GM12891 (cell line): ENCODE measurements at places on chromosomes 12 and 14.

DNA sequence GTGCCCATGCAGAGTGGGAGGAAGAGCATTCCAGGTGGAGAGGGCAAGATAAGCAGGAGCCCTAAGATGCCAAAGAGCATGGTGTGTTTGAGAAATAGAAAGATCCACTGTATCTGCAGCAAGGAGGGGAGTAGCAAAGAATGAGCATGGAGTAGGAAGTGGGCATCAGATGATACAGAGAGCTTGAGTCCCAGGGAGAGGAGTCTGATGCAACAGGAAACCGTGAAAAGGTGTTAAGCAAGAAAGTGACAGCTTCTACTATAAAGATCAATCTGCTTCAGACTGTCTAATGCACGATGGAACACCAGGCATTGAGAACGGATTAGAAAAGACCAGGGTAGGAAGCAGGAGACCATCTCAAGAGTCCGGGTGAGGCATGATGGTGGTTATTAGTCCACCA lies 12.3 kb upstream of the GPRC5D start:
- no peak for DNase-seq

GRCh38 chr12:1533602-1534304 lies 60.6 kb downstream of the FBXL14 start:
- DNase-seq: peak; percentile 41

GRCh38 chr12:50661300-50662115 lies 102.4 kb upstream of the ATF1 start:
- peak; percentile 11 for DNase-seq

GRCh38 chr14:68041876-68042354 lies 222.3 kb downstream of the RAD51B start:
- DNase-seq: no peak

DNA sequence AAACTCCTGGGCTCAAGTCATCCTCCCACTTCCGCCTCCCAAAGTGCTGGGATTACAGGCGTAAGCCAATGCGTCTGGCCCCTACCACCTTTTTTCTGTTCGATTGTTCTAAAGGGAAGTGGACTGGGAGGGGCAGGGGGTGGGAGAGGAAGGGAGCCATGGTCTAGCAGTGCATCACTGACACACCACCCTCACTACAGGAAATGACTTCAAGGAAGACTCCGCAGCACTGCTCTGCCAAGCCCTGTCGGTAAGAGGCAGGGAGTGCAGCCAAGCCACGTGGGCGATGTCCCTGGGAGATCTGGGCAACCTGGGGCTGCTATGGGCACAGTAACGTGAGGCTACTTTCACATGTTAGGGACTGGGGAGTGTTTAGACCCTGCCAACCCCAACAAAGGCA lies 18.0 kb downstream of the LRRC74A start:
- DNase-seq: no peak

- DNase-seq: no peak
Observed at GRCh38 chr12:12167847-12168246, 97.1 kb downstream of the BCL2L14 start.

- no peak for DNase-seq
Observed at GRCh38 chr12:82223426-82223825, 134.8 kb downstream of the CCDC59 start.

GRCh38 chr14:93752980-93753561 lies 35.2 kb downstream of the PRIMA1 start:
- DNase-seq: no peak

DNA sequence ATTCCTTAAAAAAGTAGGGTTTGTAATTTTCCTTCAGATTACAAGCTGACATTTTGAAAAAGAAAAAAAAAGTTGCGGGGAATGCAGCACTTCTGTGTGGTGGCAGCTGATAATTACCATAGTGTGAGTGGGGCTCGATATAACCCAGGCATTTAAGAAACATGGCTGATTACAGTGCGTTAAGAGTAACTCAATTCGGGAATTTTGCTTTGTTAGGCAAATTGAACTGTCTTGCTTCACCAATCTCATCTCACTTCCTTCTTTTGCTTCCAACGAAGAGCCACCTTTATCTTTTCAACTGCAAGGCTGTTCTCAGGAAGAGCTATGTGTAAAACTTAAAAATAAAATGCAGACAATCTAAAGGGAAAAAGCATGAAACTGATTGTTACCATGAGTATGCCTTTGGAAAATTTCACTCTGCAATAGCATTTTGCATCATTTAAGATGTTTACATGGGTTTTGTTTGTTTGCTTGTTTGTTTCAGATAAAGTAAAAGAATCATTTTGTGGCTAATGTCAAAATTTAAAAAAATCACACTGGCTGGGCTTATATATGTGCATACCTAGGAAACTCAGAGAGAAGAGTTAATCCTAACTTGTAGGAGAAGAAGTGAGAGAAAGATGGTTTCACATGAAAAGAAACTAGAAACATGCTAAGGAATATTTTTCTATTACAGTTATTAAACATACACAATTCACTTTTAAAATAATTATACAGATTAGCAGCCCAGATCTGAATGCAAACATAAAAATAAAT lies 295.9 kb upstream of the ATP2B1 start:
- no peak for DNase-seq

DNA sequence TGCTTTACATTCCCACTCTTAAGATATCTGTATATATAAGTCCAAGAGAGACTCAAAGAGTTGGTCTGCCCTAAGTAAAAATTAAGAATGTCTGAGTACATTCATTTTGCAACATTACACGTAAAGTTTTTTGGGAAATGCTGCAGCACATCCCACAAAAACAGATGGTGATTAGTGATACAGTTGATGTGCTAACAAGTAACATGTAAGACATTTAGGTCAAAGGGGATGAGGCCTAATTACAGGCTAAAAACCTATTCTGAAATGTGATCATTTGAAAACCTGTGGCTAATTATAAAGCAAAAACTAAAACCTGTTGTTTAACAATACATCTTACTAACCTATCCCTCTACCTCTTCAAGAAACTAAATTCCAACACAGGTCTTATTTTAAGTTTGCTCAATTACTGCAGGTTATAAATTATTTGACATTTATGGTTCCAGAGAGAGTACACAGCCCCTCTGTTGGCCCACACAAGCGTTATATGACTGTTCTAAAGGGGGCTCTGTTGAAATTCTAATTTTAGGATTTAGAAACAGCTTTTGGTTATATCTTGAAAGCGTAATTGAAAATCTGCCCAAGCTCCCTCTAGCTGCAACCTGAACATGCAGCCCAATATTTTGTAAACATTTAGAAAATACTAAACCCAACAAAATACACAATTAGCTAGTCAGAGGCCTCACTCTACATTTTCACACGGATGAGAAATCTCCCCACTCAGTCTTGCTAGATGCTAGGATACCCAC lies 42.9 kb downstream of the BRAP start:
- DNase-seq: no peak

DNA sequence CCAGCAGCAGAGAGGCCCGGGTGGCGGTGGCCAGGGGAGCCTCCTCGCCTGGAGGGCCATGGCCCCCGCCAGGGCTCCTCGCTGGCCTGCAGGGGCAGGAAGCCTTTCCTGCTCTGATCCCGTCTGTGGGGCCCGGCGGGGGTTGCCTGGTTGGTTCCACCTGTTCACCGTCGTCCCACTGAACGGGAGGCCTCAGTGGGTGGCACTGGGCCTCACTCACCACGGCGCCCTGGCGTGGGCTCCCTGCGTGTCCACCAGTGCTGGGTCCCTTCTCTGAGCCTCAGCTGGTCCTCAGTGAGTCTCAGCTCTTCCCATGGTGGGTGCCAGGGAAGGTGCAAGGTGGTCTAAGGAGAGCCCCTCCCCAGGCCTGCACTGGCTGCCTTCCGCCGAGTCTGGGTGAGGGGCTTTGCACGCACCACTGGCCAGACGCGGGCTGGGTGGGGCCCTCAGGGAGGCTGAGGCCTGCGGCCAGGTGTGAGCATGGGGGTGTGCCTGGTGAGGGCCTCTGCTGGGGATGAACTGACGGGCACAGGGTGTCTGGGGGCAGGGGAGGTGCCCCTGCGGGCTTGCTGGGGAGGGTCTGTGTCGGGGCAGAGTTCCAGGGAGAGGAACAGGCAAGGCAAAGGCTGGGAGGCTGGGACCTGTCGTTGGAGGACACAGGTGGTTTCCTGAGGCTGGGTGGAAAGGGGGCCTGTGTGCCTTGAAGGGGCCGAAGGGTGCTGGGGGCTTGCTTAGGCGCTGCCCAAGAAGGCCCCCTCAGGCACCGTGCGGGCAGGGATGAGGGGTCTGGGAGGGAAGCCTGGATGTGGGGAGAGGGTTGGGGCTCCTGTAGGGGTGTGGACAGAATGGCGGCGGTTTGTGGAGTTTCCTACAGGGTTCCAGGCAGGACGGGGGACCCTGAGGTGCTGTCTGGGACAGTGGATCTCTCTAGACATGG lies 339.8 kb downstream of the TMEM121 start:
- no peak for DNase-seq

DNA sequence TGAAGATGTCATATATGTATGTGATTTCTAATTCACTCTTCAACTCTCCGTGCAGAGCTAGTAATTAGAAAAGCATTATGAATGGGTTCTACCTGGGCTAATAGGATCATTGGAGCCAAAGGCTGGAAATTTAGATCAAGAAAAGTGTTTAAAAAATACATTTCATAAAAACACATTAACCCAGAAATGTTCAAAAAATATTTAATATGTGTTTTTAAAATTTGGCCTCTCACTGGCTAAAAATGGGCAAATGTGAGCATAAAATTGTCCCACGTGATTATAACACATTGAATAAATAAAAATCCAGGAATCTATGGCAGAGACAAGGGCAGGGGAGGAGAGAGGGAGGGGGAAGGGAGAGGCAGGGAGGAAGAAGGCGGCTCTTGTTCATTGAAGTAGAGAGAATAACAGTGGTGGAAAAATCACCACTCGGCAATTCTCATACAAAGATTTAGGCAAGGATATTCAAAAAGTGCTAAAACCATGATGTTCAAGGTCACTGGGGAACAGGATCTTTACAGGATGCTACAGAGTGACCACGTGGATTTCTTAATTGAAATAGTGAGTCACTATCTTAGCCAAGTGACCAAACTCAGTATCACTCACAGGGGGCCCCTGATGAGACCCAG lies 38.8 kb downstream of the FBXO21 start:
- no peak for DNase-seq

DNA sequence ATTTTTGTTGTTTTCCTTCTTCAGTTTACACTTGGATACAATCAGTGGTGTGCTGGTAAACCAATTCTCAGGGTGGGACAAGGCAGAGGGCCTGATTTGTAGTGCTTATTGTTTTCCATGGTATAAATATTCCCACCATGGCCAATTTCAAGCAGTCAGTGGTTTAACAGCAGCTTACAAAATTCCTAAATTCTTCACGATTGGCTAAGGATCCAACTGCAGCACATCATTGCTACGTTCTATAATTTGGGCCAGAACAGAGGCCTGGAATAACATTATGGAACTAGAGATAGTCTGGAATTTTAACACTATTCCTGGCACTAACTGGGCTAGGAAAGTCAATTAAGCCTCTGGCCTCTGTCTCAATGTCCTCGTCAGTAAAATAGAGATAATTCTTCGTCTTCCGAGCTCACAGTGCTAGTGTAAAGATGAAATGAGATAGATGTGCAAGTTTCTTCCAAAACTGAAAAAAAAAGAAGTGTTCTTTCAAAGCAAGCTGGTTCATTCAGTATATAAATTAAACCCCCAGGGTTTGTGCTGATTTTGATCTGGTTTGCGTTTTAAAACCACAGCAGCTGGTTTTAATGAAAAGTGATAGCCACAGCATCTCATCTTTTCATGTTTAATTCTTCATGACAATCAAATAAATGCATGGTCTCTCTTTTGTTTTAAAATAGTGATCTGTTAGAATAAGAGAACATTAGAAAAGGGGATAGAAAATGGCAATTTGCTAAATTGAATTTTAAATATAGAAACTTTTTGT lies 104.1 kb downstream of the EPS8 start:
- no peak for DNase-seq

DNA sequence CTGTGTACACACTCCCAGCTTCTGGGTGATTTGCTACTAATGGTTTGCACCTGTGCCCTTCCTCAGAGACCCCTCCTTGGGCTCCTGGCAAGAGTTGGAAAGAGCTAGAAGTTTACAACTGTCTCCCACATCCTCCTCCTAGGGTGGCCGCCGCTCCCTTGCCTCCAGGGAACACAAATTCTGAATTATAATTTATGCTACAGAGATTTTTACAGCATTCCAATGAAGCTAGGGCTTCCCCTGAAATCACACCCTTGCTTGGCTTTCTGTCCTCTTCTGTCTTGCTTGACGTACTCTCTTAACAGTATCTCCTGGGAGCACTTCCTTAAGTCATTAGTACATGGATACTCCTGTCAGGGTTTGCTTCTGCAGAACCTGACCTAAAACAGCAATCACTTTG lies 180.2 kb downstream of the KCNA5 start:
- no peak for DNase-seq

- peak; percentile 10 for DNase-seq
Observed at GRCh38 chr14:89915114-89915878, 39.2 kb downstream of the EFCAB11 start.

GRCh38 chr12:57896115-57896433 lies 45.3 kb upstream of the ATP23 start:
- DNase-seq: no peak

DNA sequence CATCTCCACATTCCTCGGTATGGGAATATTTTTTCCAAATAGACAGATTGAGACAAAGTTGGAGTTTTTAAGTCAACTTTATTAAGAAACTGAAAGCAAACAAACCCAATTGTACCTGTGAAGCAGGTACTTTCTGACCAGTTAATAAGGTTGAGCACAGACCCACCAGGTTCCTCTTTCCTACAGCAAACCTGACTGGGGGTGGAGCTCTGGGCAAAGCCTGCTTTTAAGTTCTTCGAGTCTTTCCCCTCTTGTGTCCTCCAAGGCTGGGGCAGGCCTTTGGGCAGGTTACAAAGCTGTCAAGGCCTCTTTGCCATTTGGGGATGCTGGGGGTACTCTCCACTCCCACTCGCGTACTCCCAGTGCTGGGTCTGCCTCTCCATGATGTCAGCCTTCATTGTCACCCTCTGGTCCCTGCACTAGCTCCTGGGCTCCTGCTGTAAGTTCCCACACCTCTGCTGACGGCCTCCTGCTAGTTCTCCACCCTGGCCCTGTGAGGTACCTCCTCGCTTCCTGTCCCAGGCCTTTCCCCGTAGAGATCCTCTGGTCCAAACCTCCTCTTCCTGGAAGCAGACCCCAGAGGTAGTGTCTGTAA lies 3.2 kb downstream of the KCNH3 start:
- no peak for DNase-seq

- DNase-seq: no peak
Observed at GRCh38 chr12:46763230-46763629, 62.6 kb downstream of the SLC38A4 start.

- DNase-seq: no peak
Observed at GRCh38 chr12:72330784-72331183, 58.6 kb downstream of the TRHDE start.

- no peak for DNase-seq
Observed at GRCh38 chr12:25280082-25280481, 29.4 kb upstream of the KRAS start.

GRCh38 chr14:72644758-72645489 lies 249.0 kb downstream of the DPF3 start:
- DNase-seq: no peak

- no peak for DNase-seq
Observed at GRCh38 chr12:75000120-75000519, 209.5 kb downstream of the KCNC2 start.
